Mammary epithelial cell (primary cell): ENCODE measurements at places on chromosomes 2 and 18. TPM values are rescaled to one million over a fixed set of nuclear protein-coding genes. Genes with fewer than 3 reads are reported as not detected.

DNA sequence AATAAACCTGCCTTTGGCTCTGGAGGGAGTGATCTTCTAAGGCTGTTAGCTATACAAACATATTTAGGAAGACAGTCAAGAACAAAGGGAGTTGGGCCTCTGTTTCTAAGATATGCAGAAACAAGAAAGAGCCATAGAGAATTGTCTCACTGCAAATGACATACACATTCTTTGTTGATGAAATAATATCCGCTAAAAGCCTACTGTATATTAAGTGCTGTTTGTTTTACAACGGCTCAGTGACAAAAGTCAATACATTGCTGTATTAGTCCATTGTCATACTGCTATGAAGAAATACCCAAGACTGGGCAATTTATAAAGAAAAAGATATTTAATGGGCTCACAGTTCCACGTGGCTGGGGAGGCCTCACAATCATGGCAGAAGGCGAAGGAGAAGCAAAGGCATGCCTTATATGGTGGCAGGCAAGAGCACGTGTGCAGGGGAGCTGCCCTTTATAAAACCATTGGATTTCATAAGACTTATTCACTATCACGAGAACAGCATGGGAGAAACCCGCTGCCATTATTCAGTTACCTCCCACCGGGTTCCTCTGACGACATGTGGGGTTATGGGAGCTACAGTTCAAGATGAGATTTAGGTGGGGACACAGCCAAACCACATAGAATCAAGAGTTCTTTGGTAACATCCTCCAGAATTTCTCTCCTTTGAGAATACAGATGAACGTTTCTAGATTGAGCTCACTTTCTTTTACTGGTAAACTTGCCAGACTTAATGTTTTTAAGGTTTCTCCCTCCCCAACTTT, 157.8 kb downstream of the PIK3C3 start:
- DNase-seq = no peak

- DNase-seq = peak; percentile 90
Measured at GRCh38 chr2:5164776-5165525, 527.2 kb upstream of the SOX11 start.

DNA sequence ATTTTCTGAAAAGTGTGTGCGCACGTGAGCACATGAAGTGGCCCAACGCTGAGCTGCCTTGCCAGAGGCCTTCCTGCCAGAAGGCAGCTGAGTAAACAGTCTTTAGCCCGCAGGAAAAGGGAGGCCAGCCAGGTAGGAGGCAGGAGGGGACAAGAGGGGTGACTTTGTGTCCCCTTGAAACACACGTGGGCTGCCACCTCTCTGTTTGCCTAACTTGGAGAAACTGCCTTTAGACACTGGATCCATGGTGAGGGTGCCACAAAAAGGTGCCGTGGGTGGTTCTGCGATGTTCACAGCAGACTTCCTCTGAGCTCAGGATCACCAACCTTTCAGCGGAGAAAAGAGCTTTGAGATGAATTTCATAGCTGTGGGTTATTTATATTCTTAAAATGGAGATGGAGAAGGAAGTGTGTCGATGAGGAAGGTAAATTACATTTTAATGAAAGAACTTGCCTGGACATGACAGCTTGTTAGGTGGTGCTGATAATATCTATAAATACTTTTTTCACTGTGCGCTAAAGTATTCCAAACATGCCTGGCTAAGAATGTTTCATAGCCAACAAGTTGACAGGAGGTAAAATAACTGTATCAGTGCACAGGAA, 36.6 kb upstream of the ASB1 start:
- peak; percentile 74 for DNase-seq

DNA sequence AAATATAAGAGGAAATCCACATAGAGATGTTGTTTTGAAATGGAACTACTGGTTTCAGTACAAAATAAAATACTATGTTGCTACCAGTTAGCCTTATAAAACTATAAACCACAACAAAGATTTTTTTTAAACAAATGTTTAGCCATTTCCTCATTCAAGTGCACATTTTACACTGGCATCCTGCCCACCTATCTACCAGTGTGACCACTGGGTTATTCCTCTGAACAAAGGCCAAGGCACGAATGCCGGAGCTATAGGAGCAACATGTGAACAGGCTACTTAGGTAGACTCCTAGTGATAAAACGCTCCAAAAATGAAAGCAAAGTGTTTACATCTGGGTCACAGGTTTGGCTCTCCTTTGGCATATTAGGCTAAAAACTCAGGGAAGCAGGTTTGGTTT, 31.8 kb upstream of the SULT1C4 start:
- no peak for DNase-seq

- no peak for DNase-seq
Measured at GRCh38 chr2:230915319-230915718, 9.7 kb downstream of the GPR55 start.

GRCh38 chr2:172842511-172843265, 107.0 kb downstream of the RAPGEF4 start:
- DNase-seq = no peak

GRCh38 chr2:170500770-170501169, 214.4 kb upstream of the SP5 start:
- no peak for DNase-seq

- peak; percentile 22 for DNase-seq
Measured at GRCh38 chr2:65309699-65310098, 82.1 kb downstream of the ACTR2 start.

GRCh38 chr2:76204048-76204447, 493.3 kb upstream of the GCFC2 start:
- no peak for DNase-seq

GRCh38 chr2:20514596-20515269, 67.9 kb downstream of the RHOB start:
- peak; percentile 95 for DNase-seq

- no peak for DNase-seq
Measured at GRCh38 chr2:219149667-219150066, 10.9 kb downstream of the NHEJ1 start.

- DNase-seq = no peak
Measured at GRCh38 chr2:233822781-233823730, 31.3 kb downstream of the HJURP start.

DNA sequence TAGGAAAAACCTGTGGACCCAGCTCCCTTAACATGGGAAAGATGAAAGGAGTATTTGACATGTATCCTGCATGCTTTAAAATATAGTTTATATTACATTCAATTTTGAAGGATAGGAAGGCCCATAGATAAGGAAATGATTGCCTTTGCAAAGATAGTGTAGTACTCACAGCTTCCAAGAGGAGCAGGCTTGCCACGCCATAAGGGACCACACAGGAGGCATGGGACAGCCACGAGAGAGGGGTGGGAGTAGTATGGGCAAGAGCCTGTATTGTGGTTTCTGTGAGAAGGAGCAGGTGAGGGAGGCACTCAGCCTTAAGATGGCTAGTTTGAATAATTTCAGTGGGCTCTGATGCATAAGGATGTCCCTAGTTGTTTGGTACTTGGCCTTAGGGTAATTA, 740.3 kb downstream of the SATB2 start:
- DNase-seq = no peak

DNA sequence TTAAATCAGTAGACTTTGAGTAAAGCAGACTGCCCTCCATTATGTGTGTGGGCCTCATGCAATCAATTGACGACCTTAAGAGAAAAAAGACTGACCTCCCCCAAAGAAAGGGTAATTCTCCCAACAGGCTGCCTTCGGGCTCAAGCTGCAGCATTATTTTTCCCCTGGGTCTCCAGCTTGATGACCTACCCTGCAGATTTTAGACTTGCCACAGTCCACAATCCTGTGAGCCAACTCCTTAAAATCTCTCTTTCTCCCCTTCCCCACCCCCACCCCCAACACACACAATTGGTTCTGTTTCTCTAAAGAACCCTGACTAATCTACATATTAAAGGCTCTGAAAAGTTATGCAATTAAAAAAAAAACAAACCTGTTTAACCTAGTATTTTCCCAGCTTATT, 89.4 kb downstream of the RNF152 start:
- no peak for DNase-seq

- DNase-seq = no peak
Measured at GRCh38 chr2:65220432-65221131, 7.0 kb upstream of the ACTR2 start.

DNA sequence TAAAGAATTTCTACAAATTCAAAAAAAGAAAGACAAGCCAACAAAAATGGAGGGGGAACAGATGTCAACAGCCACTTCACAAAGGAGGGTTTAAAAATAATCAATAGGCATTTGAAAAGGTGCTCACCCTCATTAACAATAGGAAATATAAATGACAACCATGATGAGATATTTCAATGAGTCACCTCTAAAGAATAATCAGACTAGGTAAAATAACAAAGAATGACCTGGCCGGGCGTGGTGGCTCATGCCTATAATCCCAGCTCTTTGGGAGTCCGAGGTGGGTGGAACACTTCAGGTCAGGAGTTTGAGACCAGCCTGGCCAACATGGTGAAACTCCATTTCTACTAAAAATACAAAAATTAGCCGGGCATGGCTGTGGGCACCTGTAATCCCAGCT, 133.6 kb downstream of the KCNE4 start:
- DNase-seq = peak; percentile 22

DNA sequence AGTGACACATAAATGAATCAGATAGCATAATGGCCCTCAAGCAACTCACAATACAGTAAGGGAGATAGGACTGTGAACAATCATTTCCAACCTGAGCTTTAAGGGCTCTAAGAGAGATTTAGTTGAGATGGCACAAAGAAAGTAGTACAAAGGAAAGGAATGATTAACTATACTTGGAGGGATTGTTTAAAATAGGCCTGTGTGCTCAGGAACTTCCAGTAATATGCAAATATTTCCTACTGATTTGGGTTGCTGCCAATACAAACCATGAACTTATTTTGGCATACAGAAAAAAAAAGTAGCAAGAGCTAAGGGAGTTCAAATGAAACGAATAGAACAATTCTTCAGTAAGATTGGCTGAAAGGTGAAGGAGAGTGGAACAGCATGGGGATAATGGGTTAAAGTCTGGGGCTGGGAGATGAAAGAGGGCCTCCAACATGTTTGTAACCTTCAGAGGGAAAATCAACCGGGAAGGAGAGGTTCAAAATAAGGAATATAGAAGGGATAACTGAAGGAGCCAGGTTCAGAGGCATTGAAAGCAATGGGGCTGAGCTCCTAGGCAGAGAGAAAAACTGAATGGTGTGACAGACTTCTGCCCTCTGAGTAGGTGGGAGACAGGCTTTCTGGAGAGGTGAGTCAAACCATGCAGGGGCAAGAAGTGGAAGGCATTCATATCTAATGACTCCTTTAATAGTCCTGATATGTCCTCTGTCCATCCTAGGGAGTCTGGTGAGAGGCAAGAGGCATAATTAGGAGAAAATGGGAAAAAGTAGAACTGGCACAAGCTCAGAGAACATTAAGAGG, 83.5 kb downstream of the DNAH7 start:
- DNase-seq = no peak

GRCh38 chr2:7633566-7634153, 716.4 kb downstream of the RNF144A start:
- DNase-seq = peak; percentile 7

GRCh38 chr18:76593843-76594242, 98.8 kb upstream of the ZNF516 start:
- no peak for DNase-seq

DNA sequence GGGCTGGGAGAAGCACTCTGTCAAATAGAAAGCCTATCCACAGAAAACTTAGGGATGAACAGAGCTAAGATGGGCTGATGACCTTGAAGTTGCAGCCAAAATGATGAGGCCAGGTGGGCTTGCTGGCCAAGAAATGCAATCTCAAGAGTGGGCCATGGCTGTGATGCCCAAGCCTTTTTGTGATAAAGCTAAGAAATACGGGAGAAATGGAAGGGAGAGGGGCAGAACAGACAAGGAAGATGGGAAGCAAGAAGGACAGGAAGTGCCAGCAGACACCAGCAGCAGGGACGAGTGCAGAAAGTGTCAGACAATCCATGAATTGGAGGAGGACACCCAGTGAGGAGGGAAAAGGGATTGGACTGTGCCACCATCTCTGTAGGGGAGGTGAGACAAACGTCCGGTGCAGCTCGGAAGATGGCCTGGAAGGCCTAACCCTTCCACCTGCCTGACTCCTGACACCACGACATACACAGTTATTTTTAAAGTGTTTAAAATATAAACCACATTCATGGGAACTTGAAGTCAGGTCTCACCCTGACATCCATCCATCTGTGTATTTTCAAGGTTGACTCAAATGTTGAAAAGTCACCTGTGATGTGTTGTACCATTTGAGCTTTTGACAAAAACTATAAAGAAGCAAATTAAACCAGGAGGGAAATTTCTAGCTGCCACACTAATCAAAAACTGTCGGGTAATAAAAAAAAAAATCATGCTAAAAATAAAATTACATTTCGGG, 105.5 kb downstream of the BCL2 start:
- DNase-seq = no peak

DNA sequence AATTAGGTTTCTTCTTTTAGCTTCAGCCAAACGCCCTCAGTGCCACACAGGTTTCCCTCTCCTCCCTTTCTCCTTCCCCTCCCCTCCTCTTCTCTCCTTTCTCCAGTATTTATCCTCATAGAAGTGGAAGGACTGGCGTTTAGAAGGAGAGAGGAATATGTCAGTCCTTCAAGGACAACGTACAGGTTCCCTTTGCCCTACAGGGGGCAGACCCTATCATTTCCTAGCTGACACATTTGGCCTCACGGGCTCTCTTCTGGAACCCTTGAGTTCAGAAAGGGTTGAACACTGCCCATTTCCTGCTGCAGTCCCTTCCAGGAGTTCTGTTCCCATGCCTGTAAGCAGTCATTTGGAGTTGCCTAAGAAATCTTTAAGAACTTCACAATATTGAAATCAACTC, 46.1 kb downstream of the CDCA7 start:
- DNase-seq = no peak

DNA sequence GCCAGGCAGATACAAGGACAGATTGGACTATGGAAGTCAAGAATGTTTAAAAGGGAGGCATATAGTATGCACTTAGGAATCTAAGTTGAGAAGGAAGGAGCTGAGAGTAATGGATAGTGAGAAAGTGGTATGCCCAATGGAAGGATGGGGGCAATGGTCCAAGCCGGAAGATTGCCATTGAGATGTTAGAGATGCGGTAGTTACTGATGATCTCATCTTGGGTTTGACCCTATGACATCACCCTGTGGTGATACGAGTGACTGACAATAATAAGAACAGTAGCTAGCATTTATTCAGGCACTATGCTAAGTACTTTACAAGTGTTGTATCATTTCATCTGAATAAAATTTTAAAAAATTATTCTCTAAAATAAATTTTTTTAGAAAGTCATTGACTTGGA, 38.5 kb upstream of the ACMSD start:
- DNase-seq = no peak

RESP18 gene
- not detected for total RNA-seq

AQP12A gene
- total RNA-seq = not detected

LOXHD1 gene
- not detected in 2 replicates for total RNA-seq

IL1RL1 gene
- not detected for total RNA-seq

SLC9A4 gene
- 0.07 and 0.19 TPM in 2 replicates for total RNA-seq

CPLX4 gene
- total RNA-seq = not detected in 2 replicates

RNF125 gene
- total RNA-seq = 2.3 TPM

REG3A gene
- not detected for total RNA-seq

FAM124B gene
- total RNA-seq = not detected

BMP10 gene
- under 0.01 TPM for total RNA-seq

FZD7 gene
- 66.5 TPM for total RNA-seq

FTCDNL1 gene
- 0.14 and 1.0 TPM in 2 replicates for total RNA-seq
